EL (cell line): ENCODE measurements at places on chromosomes 7 and 10.

- DNase-seq = peak; percentile 66
Measured at GRCh38 chr7:113199841-113200240, 81.5 kb upstream of the SMIM30 start.

DNA sequence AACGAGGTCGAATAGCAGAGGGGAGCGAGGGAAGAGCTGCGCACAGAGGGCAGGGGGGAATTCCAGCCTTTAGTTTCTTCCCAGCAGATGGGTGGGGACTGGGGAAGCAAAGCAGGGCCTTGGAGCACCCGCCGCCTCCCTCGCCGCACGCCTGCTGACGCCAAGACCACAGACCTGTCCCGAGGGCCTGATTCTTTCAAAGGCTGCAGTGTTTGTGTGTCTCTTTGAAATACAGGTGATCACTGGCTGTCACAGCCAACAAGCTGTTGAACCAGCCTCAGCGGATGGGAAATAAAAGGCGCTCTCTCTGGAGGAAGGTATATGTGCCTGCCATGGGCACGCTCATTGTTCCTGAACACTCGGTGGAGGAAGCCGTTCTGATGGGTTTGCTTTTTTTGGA is 119.3 kb downstream of the FAM53B start:
- DNase-seq = no peak

DNA sequence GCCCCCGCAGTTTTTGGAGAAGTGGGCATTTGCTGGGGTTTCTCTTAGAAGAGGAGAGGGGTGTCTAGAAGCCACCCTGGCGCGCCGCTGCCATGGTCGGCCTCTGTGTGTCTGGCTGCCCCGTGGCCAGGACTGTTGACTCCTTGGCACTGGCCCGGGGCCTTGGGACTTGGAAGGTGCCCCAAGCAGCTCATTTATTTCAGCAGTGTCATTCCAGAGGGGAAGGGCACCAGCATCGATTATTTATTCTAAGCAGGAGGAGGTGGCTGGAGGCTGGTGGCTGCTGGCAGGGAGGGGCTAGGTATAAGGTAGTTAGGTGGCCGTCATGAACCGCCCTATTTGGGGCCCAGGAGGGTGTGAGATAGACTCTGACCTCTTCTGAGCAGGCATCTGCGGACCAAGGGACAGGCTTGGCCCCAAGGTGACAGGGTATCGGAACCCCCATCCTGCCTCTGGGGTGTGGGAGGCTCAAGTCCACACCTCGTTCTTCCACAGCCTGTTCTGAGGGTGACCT is 1.6 kb downstream of the GTF2IRD1 start:
- no peak for DNase-seq

GRCh38 chr10:46527241-46527811 is 29.1 kb downstream of the GPRIN2 start:
- DNase-seq = no peak

DNA sequence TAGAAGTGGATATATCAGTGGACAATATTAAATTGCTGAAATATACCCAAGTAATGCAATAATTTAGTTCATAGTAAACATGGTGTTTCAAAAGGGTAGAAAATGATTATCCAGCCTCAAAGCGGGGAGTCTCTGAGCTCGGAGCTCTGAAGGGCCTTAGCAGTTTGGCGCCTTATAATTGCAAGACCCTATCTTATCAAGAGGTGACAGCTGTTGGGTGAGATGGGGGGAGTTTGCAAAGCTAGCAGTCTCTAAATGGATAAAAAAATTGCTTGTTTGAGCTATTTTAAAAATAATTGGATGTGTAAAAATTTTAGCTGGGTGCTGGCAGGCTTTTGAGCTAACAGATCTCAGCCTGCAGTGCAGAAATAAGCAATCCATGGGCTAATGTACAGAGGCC is 219.2 kb downstream of the CCSER2 start:
- no peak for DNase-seq

DNA sequence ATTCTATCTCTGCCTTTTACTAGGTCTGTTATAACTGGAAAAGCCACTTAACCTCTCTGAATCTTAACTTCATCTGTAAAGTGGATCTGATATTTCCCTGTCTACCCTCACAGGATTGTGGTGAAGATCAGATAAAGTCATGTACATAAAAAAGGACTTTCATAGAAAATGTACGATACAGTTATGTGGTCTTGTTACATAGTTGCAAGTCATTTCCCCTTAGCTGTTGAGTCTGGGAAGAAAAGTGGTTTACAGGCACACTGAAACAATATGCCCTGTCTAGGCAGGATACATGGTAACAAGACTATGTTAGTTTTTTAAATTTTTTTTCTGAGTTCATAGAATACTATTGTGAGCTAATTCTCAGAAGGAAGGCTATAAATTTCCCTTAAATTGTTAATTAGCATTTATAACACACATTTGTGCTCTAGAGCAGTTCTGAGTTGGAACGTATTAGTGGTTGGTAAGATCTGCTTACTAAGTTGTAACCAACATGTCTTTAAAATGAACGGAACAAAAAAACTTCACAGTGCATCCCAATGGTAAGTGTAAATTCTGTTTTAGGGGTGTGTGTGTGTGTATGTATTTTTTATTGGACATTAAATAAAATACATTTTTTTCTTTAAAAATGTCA is 7.1 kb upstream of the GSTO1 start:
- no peak for DNase-seq

DNA sequence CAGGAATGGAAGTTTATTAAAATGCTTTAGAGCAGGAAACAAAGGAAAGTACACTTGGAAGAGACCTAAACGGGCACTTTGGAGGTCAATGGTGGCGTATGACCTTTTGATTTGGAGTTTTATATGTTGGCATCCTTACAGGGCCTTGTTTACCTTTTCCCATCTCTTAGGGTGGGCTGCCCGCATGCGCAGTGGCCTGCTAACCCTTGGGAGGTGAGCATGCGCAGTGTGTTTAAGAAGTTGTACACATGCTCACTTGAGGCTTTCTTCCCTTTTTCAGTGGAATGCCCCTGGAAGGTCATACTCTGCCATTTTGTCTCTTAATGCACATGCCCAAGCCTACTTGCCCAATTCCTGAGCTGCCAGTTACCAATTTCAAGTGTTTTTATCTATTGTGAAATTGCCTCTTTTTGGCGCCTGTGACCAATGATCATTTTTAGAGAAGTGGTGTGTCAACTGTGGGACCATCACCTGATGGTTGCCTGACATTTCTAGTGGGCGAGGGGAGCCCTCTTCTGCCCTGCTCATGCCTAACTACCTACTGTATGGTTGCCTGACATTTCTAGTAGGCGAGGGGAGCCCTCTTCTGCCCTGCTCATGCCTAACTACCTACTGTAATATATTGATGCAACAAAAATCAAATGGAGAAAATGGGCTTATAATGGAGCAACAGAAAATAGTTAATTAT is 138.0 kb downstream of the PPP1R9A start:
- peak; percentile 31 for DNase-seq

GRCh38 chr10:92891885-92892690 is 43.8 kb downstream of the EXOC6 start:
- DNase-seq = peak; percentile 94

DNA sequence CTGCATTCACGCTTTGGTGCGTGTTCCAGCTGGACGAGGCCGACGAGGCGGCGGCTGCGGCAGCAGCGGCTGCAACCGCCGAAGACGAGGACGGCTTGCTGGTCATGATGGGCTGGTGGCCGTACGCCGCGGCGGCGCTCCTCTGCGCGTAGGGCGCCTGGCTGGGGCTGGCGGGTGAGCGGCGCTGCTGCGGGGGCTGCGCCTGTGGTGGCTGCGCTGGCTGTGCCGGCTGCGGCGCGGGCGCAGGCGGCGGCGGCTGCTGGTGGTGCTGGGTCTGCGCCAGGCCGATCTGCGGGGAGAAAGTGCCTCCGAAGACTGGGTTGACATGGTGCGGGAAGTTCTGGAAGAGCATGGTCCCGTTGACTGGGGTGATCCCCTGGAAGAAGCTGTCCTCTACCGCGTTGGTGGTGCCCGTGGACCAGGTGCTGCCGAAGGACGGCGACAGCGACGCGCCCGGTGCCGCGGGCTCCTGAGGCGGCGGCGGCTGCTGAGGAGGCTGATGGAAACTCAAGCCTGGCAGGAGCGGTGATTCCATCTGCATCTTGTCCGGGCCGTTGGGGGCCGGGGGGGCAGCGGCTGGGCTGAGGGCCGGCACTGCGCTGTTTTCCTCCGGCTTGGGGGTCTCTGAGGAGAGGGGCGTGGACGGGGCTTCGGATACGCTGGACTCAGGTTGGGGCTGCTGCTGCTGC is 51.1 kb downstream of the CPEB3 start:
- DNase-seq = peak; percentile 50

GRCh38 chr7:69402696-69403095 is 195.6 kb upstream of the AUTS2 start:
- no peak for DNase-seq

- DNase-seq = no peak
Measured at GRCh38 chr7:96870185-96870584, 135.2 kb upstream of the DLX6 start.

GRCh38 chr10:98246911-98247805 is 20.8 kb downstream of the LOXL4 start:
- no peak for DNase-seq

DNA sequence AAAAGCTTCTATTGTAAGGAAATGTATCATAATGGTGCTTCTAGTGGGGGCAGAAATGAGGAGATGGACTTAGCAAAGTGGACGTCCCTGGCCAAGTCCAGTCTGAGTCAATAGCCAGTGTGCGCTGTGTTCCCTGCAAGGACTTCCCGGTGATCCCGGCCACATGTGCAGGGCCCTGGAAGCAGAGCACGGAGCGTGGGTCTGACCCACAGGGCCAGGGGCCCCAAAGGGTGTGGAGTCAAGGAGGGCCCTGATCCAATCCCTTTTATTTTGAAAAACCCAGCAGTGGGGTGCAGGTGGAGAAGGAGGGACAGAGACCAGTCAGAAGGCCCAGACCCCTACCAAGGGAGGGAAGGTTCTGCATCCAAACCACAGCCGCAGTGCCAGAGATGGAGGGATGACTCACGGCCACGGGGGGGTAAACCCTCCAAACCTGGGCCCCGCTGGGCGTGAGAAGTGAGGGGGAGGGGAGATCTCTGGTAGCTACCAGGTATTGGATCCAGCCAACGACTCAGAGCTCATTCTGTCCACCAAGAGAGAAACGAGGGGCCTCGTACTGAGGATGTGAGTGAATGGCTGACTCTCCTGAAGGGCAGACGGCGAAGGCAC is 57.2 kb upstream of the VIPR2 start:
- no peak for DNase-seq

GRCh38 chr7:5797179-5797578 is 15.7 kb upstream of the RNF216 start:
- DNase-seq = no peak
